Kidney tubule cell (primary cell): ENCODE measurements at places on chromosomes 5 and 9.

GRCh38 chr9:136576269-136576626, 30.4 kb upstream of the NOTCH1 start:
- peak; percentile 82 for DNase-seq

- DNase-seq: no peak
Measured at GRCh38 chr9:70677055-70677735, 262.7 kb upstream of the KLF9 start.

DNA sequence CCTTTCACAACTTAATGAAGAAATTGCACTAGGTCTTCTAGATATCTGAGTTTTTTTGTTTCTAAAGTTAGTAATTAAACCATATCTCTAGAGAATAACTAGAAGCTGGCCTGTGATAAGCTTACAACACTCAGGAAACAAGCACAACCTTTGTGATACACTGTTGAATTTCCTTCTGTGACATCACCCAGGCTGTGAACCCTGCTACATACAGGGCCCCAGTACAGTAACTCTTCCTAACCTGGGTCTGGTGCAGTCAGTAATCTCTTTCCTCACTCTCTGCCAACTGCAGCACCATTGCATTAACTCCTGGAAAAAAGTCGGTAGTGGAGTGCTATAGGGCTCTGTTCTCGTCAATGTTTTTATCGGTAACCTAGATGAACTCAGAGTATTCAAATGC, 10.6 kb upstream of the IGFBPL1 start:
- peak; percentile 28 for DNase-seq

DNA sequence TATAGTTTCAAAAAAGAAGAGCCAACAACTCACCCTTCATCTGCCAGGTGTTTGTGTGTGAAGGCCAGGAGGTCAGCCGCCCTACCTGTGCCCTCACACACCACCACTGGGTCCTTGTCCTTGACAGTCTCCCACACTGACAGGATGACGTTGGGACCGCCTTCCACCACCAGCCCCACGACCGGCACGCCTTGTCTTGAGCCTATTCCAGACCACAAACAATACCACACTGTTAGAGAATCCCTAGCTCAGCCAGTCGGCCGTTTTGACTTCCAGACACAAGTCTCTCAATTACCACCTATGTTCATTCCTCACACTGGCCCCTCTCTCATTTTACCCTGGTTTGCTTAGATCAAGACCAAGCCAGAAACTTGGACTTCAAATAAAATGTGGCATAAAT, 66.1 kb downstream of the TRPM6 start:
- no peak for DNase-seq

DNA sequence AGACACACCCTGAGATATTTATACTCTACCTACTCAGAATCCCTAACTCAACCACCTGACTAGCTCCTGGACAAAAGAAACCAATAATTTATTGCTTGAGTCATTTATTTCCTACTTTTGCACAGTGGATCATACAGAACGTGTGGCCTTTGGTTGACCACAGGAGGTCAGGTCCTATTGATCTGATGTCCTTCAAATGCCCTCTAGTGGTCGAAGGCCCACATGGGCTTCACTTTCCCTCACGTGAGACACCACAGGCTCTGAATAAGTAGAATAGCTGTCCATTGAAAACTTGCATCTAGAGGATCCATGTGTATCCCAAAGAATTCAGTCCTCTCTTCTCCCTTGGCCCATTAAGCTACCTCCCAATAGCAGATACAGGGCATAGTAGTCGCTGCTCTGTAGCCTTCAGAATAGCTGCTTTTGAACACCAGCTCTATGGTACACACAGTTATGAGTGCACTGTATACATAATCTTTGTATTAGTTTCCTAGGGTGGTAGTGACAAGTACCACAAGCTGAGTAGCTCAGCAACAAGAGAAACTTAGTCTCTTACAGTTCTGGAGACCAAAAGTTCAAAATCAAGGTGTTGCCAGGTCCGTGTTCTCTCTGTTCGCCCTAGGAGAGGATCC, 177.6 kb upstream of the SMARCA2 start:
- DNase-seq: peak; percentile 31

GRCh38 chr5:111813537-111813936, 56.5 kb upstream of the NREP start:
- no peak for DNase-seq

DNA sequence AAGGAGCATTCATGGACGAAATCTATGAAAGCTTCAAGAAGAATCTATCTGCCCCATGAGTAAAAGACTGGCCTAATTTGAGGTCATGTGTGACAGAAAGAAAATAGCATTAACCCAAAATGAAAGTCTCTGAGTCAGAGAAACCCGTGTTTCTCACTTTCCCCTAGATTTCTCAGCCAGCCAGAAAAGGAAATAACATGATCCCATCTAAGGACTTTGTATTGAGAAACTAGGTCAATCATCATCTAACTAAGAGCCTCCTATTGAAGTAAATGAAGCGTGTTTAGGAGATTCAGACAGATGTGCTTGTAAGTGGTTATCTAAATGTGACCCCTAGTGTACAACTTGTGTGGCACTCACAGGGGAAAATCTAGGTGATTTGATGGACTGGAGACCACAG, 77.3 kb upstream of the ZNF366 start:
- peak; percentile 56 for DNase-seq

DNA sequence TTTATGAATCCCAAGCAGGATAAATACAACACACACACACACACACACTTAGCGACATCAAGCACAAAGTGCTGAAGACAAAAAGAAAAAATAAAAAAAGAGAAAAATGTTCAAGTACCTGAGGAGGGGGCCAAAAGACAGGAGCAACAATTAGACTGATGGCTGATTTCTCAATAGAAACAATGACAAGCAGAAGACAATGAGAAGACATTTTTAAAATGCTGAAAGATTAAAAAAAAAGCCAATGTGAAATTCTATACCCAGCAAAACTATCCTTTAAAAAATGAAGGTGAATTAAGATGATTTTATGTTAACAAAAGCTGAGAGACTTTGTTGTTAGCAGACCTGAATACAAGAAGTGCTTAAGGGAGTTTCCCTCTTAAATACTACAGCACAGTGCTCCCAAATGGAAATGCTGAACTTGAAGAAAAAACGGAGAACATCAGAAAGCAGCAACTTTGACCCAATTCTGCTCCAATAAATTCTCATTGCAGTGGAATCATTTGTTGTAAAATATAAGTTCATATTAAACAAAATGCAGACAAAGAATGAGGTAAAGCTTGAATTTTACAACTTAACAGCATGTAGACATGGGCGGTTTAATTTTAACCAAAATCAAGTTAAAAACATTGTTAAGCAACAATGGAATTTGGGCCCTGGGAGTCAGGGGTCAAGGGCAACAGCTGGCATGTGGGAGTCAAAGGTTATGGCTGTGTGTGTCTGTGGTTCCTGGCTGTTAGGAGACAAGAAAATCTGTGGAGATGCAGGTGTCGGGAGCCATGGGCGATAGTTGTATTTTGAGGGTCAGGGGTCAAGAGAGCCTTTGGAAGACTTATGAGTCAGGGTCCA, 776 bp upstream of the RANBP17 start:
- no peak for DNase-seq

DNA sequence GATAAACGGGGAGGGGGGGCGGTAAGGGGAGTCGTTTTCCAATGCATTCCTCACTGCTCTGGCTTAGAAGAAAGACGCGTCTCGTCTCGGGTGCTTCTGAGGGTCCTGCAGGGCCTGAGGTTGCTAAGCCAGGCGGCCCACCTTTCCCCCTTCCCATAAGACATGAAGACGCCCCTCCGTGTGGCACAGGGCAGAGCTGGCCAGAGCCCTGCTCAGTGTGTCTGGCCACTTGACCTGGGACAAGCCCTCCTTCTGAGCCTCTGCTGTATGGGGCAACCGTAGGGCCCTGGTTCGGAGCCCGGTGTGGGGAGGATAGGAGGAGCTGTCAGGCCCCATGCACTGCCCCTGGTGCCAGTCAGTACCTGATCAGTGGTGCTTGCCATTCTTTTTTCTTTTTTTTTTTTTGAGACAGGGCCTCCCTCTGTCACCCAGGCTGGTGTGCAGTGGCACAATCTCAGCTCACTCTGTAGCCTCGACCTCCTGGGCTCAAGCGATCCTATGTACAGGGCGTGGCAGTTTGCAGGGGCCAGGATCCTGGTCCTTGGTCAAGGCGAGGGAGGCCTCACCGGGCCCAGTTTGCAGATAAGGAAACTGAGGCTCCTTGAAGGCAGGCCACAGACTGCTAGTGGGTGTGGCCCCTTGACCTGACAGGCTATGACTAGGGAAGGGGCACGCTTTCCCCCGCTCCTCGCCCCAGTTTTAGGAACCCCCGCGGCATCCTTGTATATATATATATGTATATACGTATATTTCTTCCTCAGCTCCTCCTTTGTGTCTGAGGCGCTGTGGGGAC, 172.3 kb upstream of the IER5L start:
- no peak for DNase-seq

GRCh38 chr5:179793468-179794139, at the start of gene LTC4S:
Gene LTC4S, plus strand, starts transcription at chr5:179793986. Its CDS starts 95 bp downstream, at chr5:179794081.
- DNase-seq: peak; percentile 67

DNA sequence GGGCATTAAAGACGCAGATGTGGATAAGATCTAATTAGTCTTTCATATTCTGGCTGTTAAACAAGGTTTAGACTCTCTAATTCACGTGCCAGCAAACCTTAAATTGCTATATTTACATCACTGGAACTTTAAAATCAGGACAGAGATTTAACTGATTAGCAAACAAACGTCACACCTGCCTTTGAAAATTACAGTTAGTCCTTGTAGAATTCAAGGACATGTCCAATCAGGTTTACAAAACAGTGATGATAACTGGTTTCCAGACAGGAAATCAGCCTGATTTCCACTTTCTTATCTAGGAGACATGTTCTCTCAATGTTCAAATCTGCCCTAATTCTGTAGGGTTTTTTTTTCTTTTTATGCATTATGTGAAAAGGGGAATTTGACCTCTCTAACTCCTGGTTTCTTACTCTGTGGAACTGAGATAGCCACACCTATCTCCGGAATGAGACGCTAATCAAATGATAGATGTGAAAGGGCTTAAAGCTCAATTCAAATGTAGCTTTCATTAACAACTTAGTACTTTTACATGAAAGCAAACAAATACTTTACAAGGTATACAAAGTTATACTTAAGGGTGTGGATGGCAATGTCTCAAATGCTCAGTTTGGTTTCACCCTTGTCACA, 26.5 kb downstream of the SPINK5 start:
- no peak for DNase-seq

- peak; percentile 28 for DNase-seq
Measured at GRCh38 chr9:129336130-129336528, 158.1 kb upstream of the IER5L start.

DNA sequence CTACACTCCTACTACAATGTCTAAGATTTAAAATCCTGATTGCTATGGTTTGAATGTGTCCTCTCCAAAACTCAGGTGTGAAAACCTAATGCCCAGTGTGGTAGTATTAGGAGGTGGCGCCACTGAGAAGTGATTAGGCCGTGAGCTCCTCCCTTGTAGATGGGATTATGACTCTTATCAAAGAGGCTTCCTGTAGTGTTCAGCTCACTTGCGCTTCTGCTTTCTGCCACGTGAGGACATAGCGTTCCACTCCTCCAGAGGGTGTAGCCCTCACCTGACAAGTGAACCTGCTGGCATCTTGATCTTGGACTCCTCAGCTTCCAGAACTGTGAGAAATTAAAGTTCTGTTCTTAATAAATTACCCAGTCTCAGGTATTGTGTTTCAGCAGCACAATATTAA, 33.0 kb upstream of the WHRN start:
- peak; percentile 36 for DNase-seq

DNA sequence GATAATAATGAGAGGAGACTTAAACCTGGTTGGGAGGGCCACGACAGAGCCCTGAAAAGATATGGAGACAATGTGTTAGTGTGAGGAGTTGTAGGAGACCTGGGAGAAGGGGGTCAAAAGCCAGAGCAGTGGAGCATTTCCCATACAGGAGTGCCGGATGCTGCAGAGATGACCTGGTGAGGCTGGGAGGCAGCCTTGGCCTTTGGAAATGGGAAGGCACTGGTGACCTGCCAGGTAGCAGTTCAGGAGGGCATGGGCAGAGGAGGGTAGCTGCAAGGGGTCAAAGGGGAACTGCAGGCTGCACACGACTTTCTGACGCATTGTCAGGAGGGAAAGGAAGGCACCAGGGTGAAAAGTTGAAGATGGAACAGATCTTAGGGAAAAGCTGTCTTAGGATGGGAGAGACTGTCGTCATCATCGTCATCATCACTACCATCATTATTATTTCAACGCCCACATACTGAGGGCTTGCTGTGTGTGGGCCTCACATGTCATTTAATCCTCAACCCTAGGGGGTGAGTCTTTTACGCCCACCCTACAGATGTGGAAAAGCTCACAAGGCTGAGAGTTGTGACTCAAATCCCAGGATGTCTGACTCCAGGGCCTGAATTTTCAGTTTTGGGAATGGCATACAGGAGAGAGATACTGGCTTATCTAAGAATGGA, 13.3 kb downstream of the ARAP3 start:
- no peak for DNase-seq
